ENCODE measurements at places on chromosomes 3 and 15. TPM values are rescaled to one million over a fixed set of nuclear protein-coding genes. Genes with fewer than 3 reads are reported as not detected.

Gene FOXL2
- total RNA-seq: not detected

Gene WDR48
- total RNA-seq: 37.0 TPM

Gene CELSR3
- 7.3 TPM for total RNA-seq

Gene GPR176
- total RNA-seq: 0.07 TPM

Gene HRG
- not detected for total RNA-seq

Gene SPATA12
- not detected for total RNA-seq
